ENCODE measurements at places on chromosomes 4 and X.

DNA sequence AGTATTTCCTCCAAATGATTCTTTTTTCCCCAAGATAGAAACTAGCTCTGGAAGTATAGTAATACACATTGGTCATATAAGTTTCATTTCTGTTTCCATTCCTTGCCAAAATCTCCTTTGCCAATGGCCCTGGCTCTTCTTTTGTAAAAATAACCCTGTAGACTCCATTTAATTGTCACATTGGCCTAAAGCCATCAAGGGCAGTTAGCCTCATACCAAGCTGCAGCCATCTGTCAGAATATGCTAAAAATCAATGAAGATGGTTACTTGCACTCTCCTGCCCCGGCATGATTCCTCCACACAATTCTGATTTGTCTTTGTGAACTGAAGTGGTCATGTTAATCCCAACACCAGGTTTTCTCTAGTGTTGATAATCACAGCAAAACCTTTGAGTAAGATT, 380.5 kb downstream of the SH2D1A start:
- DNase-seq, result no peak

DNA sequence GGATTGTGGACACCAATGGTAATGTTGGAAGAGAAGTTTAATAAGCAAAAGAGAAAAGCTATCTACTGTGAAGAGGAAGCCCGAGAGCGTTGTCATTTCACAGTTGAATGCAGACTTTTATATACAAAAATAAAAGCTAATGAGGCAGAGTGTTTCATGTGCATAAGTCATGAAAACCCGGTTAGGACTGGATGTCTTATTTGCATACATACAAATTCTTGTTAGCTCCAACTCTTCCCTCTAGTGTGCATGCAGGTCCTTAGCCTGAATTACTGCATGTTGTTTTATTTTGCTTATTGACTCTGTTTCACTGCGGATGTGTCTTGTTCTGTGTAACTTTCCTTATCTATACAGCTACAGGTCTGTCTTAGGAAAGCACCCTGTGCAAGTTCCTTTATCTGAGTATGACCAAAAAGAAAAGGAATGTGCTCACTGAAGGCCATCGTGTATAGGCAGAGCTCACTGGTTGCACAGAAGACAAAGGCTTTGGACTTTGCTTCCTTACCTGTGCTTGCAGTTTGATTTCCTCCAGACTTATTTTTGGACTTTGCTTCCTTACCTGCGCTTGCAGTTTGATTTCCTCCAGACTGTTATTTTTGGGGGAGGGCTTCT, 25.1 kb upstream of the UGT2B11 start:
- DNase-seq, result no peak

DNA sequence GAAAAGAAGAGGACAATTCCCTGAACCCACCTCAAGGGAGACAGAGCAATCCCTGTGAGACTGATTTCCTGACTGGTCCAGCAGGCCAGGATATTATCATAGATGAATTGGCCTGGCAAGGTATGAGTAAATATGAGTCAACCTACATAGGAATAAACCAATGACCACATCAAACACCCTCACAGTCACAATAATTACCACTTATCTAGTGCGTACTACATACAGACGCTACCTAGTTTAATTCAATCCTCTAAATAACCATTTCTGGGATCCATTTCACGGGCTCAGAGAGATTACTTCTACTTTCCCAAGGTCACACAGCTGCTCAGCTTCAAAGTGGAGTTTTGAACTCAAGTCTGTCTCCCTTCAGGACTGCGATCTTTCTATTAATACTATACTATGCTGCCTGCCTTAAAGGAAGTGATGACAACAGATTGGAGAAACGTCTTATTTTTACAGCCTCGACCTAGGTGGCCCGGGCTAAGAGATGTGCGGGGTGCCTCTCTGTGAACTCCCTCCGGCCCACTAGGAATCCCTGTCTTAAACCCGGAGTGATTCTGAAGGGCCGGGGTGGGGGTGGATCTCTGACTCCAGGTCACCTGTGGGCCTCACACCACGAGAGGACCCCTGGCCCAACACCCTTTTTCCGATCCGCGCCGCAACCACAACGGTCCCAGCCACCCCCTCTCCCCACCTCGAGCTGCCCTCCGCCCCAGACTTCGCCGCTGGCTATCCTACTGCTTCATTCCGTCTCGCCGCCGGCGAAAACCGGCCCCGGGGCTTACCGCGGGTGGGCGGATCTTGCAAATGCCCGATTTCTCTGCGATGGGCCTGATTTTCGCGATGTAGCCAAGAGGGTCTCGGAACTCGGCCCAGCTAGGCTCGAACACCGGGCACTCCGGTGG, 800 bp downstream of the KDM5C start:
- DNase-seq, result no peak

GRCh38 chr4:121472937-121473721, 92.3 kb upstream of the QRFPR start:
- DNase-seq, result no peak

GRCh38 chr4:96352051-96352517, 512.2 kb downstream of the PDHA2 start:
- DNase-seq, result no peak

DNA sequence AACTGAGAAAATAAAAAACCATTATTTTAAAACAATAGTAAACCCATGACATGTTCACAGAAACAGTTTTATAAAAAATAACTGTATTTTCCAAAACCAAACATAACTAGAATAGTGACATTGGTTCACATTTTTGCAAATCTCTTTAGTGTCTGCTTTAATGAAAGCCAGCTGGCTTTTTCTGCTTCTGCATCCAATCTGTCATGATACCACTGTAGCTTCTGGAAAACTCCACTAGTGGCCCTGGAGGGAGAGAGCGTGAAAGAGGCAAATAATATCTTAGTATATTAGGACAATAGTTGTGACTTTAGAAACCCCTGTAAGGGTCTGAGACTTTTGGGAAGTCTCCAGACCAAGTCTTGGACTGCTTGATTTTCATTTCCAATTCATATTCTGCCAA, 31.1 kb downstream of the FGFBP1 start:
- DNase-seq, result no peak

- DNase-seq, result no peak
Observed at GRCh38 chr4:59979061-59979460, 1221.1 kb upstream of the ADGRL3 start.

- no peak for DNase-seq
Observed at GRCh38 chrX:47991263-47992094, 12.3 kb downstream of the ZNF182 start.

DNA sequence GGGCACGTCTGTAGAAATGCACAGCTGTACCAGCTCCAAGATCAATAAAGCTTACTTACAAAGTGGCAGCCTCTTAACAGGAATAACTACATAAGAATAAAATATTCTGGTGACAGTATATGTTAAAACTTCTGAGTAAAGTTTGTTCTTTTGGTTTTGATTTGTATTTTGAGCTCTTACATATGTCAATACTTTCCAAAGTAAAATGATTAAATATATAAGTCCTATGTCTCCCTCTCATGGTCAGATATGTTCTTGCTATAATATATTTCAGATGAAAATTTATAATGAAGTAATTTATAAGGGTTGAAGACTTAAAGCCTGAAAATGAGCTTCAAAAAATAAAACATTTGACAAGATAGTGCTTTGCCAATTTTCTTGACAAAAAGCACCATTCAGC, 254.4 kb downstream of the NPFFR2 start:
- DNase-seq, result no peak

DNA sequence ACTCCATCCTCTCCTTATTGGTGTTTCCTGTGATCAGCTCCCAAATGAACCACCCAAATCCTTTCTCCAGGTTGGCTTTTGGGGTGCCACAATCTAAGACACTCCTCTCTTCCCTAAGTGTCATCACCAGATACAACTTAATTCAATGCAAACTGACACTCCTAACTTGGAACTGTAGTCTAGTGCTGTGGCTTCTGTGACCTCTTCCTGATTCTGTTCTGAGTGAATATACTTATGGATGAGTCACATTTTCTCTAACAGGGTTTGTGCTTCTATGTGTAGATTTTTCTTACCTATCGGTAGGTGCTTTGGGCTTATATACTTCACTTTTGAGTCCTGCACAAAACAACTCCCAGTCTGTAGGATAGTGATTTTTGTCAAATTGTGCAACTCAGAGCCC, 141.3 kb upstream of the MAOA start:
- DNase-seq, result no peak

DNA sequence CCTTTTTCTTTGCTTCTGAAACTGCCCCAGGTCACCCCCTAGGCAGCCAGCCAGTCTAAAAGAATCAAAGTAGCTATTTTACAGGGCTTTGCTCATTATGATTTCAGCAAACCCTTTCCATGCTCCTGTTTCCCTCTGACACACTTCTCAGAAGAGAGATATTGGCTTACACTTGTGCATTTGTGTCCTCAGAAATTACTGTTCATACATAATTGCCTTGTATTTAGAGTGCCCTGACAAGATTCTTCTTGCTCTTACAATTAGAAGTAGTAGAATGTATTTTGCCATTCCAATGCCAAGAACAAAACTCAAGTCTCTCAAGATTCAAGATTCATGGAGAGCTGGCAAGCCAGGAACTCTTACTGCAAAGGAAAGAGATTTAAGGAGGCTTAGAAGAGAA, 531.0 kb upstream of the ZFP42 start:
- DNase-seq, result no peak
